ENCODE measurements at places on chromosomes 4 and X.

- no peak for DNase-seq
Observed at GRCh38 chr4:31803526-31804195, 1083.5 kb downstream of the PCDH7 start.

GRCh38 chrX:7109838-7110793, 37.4 kb upstream of the STS start:
- no peak for DNase-seq

DNA sequence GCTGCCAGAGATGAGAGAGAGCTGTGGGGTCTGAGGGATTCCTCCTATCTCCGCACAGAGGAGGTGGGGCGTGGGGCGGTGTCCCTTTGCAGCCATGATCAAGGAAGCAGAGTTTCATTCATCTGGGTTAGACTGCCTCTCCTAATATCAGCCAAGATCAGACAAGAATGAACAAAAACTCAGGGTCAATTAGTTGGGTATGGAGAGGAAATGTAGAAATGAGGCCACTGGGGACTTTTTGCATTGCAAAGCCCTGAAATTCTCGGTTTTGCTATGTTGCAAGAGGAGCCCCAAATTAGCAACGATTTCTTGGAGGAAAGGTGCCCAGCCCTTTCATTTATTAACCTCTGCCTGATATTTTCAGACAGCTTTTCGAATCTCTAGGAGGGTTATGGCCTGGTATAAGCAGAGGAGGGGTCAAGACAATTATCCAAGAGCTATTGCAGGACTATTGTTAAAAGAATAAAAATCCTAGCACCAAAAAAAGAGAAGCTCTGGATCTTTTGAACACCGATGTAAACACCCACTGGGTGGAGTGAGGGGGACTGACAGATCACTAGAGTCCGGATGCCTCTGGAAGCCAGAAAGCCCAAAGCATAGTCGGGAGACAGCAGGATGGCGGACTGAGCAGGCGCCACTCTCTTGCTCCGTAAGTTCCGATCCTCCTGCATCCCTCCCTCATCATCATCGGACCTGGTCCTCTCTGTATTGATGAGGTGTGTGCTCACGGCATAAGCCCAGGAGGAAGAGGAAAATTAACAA, 34.4 kb upstream of the ACSL1 start:
- no peak for DNase-seq

DNA sequence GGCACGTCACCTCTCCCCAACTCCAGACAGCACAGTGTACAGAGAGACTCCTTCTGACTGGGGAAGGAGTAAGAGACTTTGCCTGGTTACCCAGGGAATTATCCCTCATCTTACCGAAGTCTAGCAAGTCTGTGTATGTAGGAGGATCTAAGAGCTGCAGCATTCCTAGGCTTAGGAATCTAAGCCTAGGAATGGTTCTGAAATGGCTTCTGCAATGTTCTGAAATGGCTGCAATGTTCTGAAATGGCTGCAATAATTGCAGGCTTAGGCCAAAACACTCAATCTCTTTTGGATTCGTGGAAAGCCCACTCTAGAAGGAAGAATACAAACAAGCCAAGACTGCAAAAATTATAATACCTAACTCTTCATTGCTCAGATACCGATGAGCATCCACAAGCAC, 106.4 kb downstream of the SCLT1 start:
- DNase-seq: no peak

DNA sequence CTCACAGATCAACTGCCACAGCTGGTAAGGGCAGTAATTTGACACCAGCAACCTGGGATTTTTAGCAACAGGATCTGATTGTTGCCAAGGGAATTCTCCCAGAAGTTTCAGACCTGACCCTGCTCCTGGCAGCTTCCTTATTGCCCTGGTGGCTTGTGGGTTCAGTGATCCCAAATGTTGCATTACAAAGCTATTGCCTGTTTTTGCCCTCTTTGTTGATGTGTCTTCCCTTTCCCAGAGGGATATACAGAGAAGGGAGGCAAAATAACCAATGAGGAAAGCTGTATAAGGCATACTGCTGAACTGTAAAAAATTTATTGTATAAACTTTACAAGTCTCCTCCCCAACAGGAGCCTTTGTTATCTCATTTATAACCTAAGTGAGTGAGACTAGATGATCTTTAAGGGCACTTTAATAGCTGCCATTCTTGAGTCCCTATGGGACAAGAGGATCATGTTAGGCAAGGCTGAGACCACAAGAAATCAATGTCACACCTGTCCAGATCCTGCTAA, 22.2 kb downstream of the VSIG4 start:
- DNase-seq: no peak

DNA sequence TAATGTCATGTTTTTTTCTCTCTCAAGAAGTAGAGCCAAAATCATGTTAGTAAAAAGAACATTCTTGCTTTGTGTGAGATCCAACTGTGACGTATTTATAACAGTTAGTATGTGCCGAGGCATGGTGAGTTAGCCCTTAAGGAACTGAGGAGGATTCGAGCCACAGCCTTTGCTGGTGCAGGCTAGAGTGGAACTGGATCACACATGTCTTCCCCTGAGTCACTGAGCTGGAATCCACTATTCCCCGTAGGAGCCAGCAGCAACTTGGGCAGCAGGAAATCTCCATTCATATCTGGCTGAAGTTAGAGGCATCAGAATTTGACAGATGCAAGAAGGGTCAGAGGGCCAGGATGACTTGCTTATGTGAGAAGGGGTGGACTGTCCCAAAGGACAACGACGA, 144.6 kb upstream of the KIT start:
- DNase-seq: no peak

GRCh38 chr4:23337292-23337691, 552.6 kb downstream of the PPARGC1A start:
- no peak for DNase-seq
